ENCODE measurements at places on chromosomes 16 and 17. TPM values are rescaled to one million over a fixed set of nuclear protein-coding genes. Genes with fewer than 3 reads are reported as not detected.

DNA sequence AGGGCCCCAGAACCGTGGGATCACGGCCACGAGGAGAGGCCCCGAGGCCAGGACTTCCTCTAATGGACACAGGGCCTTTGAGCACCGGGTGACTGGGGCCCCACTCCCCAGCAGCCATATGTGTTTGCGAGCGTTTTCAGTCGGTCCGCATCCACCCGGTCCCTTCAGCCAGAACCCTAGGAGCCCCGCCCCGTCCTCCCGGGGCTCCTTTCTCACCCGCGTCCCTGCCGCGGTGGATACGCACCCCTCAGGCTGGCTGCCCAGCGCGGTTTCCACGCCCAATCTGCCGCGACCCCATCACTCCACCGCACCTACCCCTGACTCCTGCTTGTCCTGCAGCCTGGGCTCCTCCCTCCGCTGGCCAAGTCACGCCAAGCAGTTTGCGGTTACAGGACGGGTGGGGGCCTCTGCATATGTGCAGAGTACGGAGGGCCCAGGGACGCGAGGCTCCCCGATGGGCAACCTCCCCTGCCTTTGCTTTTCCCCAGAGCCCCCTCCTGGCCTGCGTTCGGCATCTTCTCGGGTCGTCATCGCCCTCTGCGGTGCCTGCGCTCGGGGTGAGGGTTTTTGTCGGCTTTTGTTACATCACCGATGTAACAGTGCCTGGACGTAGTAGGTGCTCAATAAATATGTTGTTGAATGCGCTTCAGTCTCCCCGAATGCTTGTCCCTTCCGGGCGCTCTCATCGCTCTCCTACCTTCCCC is 1.0 kb upstream of the TTYH2 start:
- peak; percentile 50 for DNase-seq

- DNase-seq, result no peak
Observed at GRCh38 chr17:64154717-64155116, 24.8 kb upstream of the ERN1 start.

DNA sequence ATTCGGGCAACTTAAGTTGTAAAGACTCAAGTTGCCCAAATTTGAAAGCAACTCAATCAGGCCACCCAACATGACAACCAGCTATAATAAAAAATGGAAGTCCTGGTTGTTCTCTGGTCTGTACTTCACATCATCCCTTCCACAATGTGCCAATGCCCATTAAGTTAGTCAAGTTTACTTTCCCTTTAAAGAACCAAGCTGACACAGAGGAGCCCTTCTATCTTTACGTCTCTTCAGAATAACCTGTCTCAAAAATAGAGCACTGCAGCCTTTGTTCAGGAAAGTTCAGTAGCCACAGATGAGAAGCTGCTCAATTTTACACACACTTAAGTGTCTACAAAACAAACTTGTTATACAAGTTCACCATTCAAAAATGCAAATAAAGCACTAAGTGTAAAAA is 75.1 kb upstream of the C17orf78 start:
- no peak for DNase-seq

- DNase-seq, result no peak
Observed at GRCh38 chr17:77160091-77160874, 19.5 kb downstream of the SEC14L1 start.

DNA sequence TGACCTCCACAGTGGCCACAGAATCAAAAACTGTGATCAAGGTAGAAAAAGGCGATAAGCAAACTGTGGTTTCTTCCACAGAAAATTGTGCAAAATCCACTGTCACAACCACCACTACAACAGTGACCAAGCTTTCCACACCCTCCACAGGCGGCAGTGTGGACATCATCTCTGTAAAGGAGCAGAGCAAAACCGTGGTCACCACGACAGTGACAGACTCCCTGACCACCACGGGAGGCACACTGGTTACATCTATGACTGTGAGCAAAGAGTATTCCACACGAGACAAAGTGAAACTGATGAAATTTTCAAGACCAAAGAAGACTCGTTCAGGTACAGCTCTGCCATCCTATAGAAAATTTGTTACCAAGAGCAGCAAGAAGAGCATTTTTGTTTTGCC is 83.6 kb downstream of the C17orf58 start:
- DNase-seq, result no peak

DNA sequence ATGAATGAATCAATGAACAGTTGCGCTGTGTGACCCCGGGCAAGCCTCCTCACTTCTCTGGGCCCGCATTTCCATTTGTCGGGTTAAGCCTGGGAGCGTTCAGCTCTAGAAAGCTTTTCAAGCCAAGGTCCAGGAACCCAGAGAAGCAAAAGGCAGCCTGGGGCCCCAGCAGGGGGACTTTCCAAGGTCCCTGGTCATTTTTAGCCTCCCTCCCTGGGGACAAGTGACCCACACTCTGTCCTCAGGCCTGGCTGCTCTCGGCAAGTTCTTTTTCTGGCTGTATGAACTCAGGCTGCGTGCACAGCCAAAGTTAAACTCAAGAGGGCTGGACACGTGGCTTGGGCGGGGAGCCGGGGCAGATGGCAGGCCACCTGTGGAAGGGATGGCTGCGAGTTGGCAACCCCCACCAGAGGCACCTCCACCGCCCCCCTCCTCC is 41.4 kb upstream of the CIBAR2 start:
- DNase-seq, result no peak

GRCh38 chr16:47262938-47263337 is 119.2 kb upstream of the NETO2 start:
- no peak for DNase-seq

DNA sequence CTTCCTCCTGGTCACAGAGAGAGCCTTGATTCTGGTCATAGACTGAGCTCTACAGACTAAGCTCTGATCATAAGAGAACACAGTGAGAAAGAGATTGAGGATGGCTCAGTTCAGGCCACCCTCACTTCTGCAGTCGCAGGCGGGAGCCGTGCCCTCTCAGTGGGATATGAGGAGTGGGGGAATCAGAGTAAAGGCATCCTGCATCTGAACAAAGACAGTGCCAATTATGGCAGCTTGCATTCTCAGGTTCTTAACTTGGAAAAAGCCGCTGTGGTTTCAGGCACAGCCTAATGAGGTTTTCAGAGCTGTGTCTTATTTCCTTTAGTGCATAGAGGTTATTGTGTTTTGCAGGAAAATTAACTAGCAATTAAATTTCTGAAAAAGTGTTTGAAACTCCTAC is 134.4 kb upstream of the NLRP1 start:
- DNase-seq, result no peak

DNA sequence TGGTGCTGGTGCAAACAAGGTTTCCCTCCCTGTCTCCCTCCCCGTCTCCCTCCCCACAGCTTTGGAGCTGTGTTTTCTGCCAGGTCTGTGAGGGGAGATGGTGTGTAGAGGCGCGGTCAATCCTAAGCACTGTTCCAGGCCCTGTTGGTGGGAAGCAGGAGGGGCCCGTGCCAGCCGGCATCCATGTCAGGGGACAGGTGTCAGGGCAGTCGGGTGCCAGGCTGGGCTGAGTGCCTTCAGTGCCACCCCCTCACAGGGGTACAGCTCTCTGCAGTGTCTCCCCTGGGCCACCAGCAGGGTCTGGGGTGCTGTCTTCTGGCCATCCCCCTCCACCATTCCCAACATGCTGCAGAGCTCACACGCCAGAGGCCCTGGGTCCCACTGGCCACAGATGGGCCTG is 73.6 kb downstream of the KLHDC4 start:
- no peak for DNase-seq

DNA sequence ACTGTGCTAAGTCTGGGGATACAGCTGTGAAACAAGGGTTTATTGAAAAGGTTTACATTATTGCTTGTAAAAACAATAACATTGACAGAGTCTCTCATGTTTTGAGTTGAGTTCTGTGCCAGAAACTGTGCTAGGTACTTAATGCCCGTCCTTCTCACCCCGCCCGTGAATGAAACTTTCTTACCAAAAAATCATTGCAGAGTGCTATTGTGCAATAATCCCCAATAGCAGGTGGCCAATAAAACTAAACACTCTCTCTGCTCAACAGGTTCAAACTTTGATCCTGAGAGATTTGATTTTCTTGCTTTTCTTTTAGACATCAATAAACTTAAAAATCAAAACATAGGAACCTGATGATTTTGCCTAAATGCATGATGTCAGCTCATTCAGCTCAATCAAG is 441.6 kb downstream of the HAPSTR1 start:
- no peak for DNase-seq

DNA sequence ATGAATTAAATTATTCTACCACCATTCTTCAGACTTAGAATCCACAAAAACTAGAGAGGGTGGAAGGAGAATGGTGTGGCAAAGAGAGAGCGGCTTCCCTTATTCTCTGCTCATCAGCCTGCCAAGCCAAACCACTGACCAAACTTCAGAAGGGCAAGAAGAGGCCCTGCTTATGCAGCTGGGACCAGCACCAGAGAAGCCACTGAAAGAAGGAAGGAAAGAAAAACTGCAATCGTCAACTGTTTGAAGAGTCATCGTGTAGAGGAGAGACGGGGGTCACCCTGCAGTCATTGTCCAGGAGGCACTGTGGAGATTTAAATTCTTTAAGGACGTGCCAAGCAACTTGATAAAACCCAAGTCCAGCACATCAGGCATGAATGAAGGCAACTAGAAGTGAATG is 15.6 kb downstream of the PMP22 start:
- no peak for DNase-seq

- no peak for DNase-seq
Observed at GRCh38 chr17:41571561-41572434, at the start of gene KRT9. TSS of gene KRT9 (minus strand) at chr17:41572059. CDS start at chr17:41571992, 67 bp downstream.

- DNase-seq, result no peak
Observed at GRCh38 chr16:10368969-10369551, 16.8 kb upstream of the ATF7IP2 start.

DNA sequence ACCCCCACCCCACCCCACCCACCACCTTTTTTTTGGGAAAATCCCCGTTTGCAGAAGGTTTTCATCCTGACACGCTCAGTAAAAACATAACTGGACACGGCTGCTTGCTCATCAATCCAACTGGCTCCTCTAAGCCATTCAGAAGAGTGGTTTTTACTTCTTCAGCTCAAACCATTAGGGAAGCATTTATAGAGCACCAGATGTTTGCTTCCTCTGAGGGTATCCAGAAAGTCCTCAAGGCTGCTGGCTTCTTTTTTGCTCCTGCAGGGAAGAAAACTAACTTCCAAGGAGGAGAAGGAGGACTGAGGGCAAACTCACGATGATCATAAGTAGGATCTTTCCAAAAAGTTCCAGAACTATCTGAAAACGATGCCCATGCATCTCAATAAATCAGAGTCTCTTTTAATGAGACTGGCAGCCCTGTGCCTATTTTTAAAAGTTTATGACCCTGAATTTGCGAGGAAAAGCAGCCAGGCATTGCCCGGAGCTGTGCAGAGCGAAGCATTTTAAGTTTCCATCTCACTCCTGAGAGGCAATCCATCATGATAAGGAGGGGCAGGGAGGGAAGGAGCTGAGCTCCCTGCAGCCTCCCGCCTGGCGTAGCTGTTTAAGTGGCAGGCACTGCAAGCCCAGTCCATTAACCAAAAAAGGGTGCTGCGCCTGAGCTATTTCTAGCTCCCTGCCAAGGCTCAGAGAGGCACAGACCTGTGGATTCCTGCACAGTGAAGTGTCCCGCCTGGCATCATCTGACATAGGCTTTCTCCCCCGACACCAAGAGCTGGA is 146.3 kb upstream of the FOXF1 start:
- DNase-seq, result no peak

DNA sequence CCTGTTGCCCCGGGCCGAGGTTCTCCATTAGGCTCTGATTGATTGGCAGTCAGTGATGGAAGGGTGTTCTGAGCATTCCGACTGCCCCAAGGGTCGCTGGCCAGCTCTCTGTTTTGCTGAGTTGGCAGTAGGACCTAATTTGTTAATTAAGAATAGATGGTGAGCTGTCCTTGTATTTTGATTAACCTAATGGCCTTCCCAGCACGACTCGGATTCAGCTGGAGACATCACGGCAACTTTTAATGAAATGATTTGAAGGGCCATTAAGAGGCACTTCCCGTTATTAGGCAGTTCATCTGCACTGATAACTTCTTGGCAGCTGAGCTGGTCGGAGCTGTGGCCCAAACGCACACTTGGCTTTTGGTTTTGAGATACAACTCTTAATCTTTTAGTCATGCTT is 74.2 kb downstream of the HAPSTR1 start:
- no peak for DNase-seq

DNA sequence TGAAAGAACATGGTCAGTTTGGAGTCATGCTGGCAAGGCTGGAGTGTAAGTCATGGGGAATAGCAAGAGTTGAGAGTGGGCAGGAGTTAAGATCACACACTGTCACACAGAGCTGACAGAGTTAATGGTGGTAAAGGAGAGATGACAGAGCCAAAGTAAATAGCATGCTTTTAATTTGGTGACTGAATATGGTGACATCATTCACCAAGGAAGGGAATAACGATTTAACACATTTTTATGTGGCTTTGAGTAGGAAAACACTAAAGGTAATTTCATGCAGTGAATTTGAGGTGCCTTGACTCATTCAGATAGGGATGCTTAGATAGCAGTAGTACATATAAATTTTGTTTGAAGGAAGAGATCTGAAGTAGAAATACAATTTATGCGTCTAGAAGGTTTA is 42.1 kb downstream of the SYNRG start:
- DNase-seq, result no peak

DNA sequence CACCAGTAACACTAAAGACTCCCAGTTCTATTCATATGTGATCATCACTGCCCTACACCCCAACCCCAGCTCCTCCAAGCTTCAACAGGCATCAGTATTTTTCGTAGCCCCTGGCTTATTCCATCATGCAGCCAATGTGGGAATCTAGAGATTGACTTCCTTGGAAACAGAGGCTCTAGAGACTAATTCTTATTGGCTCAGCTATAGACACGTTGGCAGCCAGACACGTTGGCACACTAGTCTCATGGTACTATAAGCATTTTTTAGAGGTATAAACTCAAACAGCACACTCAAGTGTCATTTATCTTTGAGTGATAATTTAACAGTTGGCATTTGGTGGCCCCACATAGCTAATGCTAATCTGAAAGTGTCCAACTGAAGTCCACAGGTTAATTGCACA is 44.4 kb upstream of the CDR2 start:
- DNase-seq, result no peak

DNA sequence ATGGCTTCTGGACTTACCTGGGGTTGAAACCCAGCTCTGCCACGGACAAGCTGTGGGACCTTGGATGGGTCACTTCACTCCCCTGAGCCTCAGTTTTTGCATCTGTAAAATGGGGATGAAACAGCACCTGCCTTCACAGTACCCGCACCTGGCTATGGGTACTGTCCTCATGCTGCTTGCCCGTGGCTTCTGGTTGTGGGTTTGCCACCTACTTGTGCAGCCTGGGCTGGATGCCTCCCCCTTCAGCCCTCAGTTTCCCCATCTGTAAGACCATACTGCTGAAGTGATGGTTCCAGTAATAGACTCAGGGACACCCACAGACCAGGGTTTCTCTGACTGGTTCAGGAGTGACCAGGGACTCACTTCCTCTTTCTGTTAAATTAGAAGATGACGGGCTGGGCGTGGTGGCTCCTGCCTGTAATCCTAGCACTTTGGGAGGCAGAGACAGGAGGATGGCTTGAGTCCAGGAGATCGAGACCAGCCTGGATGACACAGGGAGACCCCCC is 9.4 kb downstream of the GLIS2 start:
- no peak for DNase-seq

The DNAJC7 gene
- 79.4 TPM for polyA plus RNA-seq

The CRHR1 gene
- not detected for polyA plus RNA-seq

The ODAD4 gene
- 0.28 TPM for polyA plus RNA-seq

The SLC16A11 gene
- polyA plus RNA-seq, result 0.68 TPM

The CEP112 gene
- 2.4 TPM for polyA plus RNA-seq

The IL17C gene
- not detected for polyA plus RNA-seq

Data from small intestine (tissue), 16 donors.